ENCODE measurements at places on chromosomes 16 and 17. TPM values are rescaled to one million over a fixed set of nuclear protein-coding genes. Genes with fewer than 3 reads are reported as not detected.

MYO15A gene
- total RNA-seq: 0.99 TPM

ZNF200 gene
- 6.5 TPM for total RNA-seq

SLC22A31 gene
- total RNA-seq: 0.25 TPM

CDR2L gene
- 11.2 TPM for total RNA-seq

CD300LB gene
- total RNA-seq: not detected

MYADML2 gene
- under 0.01 TPM for total RNA-seq

TOX3 gene
- total RNA-seq: not detected

TERB1 gene
- 0.13 TPM for total RNA-seq

ABCA10 gene
- total RNA-seq: 1.2 TPM

CSH2 gene
- total RNA-seq: not detected

MARVELD3 gene
- not detected for total RNA-seq

EVPLL gene
- not detected for total RNA-seq

ZNF287 gene
- total RNA-seq: 6.3 TPM

BMERB1 gene
- total RNA-seq: 41.8 TPM

DNAI2 gene
- total RNA-seq: not detected

NOTUM gene
- total RNA-seq: under 0.01 TPM

INCA1 gene
- total RNA-seq: 0.25 TPM

TBX2 gene
- 72.3 TPM for total RNA-seq

HOXB9 gene
- not detected for total RNA-seq

GINS2 gene
- total RNA-seq: 9.2 TPM

HIGD1B gene
- not detected for total RNA-seq

PKMYT1 gene
- 5.9 TPM for total RNA-seq
